ENCODE measurements at places on chromosomes 13 and 19.

DNA sequence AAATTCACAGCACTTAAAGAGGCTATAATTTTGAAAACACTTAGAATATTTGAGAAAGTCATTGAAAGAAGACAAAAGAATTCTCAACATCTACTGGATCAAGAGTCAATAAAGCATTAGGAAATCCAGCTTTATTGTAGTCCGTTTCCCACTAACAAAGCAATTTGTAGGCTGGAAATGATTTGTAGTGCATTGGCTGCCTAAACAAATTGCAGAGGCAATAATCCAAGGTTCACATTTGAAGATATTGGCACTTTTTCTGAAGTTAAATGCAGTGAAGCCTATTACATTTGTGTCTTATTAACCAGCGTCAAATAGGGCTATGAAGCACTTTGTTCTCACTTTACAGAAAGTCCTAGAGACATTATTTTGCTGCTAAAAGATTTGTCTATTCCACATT, 848.1 kb upstream of the SLITRK1 start:
- no peak for DNase-seq

DNA sequence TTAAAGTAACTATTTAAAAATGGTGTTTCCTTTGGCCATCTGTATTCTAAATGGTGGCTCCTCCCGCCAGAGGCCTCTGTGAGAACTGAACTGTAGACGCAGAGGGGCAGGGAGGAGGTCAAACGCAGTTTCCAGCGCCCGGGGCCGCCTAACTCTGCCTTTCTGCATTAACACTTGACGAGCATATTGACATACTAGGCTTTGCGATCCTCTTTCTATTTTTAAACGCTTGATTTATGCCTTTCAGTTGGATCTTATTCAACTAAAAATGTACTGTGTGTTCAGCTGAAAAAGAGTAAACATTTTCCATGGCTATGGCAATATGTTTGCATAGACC, 74.7 kb downstream of the SPACA7 start:
- DNase-seq: peak; percentile 3

- no peak for DNase-seq
Measured at GRCh38 chr13:104021806-104022397, 955.7 kb upstream of the SLC10A2 start.

GRCh38 chr13:27140060-27140459, 31.6 kb downstream of the USP12 start:
- DNase-seq: no peak

DNA sequence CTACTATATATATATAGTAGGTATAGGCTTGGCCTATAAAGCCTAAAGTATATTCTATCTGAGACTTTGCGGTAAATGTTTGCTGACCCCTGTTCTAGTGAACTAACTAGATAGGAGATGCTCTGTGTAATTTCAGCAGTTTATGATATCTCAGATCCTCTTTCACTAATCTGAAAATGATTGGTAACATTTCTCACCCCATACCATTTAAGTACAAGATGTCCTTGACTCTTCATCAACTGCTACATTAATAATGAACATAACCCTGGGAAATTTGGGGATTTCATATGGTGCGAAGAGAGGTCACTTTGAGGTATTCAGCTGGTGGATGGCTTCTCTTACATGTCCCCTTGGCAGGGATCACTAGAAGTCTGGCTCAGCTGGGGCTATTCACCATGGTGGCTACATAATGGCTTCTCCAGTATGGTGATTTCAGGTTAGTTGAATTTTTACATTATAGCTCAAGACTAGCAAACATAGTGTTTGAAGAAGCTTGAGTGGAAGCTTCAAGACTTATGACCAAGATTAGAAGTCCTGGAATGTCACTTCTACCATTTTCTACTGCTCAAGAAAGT, 103.6 kb upstream of the MYCBP2 start:
- no peak for DNase-seq

- no peak for DNase-seq
Measured at GRCh38 chr19:9847087-9847671, 12.1 kb downstream of the PIN1 start.

- DNase-seq: no peak
Measured at GRCh38 chr19:7386308-7386707, 37.6 kb downstream of the ARHGEF18 start.

DNA sequence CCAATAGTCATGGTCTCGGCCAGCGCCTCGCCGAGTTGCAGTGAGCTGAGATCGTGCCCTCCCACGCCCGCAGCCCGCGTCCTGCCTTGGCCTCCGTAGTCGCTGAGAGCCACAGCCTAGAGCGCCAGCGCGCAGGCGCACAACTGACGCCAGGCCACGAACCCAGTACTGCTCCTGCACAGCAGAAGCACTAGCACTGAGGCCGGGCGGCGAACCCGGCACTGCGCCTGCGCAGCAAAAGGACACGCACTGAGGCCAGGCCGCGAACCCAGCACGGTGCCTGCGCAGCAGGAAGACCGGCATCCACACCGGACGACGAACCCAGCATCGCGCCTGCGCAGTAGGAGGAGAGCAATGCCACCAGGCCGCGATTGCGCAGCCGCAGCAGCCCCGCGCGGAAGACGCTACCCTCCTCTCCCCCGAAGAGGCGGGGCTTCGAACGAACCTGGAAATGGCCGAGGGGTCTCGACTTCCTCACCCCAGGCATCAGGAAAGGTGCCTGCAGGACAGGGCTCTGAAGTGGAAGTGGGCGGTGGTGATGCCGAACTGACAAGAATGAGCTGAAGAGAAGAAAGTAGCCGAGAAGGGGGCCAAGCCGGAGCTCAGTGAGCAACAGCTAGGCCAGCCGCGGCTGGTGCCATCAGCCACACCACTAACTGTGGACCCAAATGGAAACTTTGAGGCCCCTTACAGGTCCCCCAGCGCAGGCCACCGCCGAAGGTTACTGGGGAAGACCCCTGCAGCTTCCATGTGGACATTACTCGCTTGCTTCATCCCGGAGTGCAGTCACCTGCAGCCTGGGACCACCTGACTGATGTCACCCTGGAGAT, 7.5 kb downstream of the F10 start:
- no peak for DNase-seq

- DNase-seq: no peak
Measured at GRCh38 chr19:18733196-18733647, 49.7 kb downstream of the CRTC1 start.

DNA sequence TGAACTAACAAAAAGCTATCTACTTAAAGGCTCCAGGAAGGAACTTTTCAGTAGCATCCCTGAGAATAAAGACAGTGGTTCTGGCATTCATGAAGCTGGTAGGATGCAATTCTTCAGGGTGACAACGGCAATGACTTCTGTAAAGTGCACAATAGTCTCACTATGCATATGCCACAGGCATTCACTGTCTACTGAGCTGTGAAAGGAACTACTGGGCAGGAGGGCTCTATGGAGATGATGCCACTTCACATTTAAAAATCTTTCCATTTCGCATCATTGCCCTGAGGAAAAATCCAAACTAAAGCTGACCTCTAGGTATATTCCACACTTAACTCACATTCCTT, 2020.6 kb upstream of the PCDH20 start:
- DNase-seq: no peak

- DNase-seq: no peak
Measured at GRCh38 chr13:23288564-23288963, 107.8 kb downstream of the SGCG start.

DNA sequence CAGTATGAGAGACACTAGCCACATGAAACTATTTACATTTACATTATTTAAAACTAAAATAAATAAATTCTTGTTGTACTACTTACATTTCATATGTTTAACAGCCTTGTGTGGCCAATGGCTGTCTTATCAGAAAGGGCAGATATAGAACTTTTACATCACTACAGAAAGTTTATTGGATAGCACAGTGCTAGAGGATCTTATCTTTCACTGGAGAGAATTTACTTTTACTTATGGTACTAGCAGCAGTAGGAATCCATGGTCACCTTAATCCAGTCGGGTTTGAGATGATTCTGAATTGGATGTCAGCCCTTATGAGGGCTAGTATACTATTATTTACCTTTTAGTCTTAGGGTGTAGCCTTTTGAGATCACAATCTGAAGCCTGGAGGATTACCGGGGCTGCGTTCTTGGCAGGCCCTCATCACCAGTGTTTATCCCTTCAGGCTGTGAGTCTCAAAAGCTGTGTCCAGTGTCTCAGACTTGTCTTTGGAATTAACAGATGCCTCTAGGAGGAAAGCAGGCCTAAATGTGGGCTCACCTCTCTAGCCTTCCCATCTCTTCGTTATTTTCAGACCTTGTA, 21.7 kb downstream of the IFT88 start:
- no peak for DNase-seq

- DNase-seq: no peak
Measured at GRCh38 chr19:18291019-18291524, 9.7 kb upstream of the JUND start.

DNA sequence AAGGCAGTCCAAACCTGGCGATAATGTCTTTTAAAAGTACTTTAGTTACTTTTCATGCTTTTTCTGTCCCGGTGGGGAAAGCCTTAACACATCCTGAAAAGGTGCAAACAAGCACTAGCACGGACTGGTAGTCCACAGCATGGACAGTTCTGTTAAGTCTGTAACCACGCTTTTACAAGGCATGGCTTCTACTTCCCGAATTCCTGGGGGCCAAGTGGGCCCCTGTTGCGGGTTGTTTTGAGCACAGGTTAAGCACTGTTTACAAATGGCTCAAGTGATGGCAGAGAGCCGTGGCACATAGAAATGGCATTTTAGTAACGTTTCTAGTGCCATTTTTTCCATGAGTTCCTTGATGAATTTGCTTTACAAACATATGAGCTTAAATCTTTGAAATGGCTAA, 37.6 kb downstream of the ZNF493 start:
- no peak for DNase-seq

GRCh38 chr13:18996627-18997051, 185.0 kb downstream of the TUBA3C start:
- no peak for DNase-seq

- no peak for DNase-seq
Measured at GRCh38 chr19:29397748-29398147, 128.0 kb upstream of the VSTM2B start.

DNA sequence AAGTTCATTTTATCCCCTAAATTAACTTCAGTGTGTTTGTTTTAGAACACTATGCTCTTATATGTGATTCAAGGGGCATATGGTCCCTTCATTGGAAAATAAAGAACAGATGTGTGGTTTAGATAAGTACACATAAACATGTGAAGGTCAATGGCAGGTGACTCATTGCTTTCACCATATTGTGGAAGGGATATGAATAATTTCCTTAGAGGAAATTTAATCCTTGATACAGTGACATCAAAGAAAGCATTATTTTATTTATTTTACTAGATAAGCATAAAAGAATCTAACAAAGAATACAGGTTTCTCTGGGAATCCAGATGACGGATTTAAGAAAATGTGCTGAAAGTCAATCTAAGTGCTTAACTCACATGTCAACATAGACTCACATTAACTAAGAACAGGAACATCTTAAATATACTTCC, 373.5 kb downstream of the KCTD12 start:
- no peak for DNase-seq

DNA sequence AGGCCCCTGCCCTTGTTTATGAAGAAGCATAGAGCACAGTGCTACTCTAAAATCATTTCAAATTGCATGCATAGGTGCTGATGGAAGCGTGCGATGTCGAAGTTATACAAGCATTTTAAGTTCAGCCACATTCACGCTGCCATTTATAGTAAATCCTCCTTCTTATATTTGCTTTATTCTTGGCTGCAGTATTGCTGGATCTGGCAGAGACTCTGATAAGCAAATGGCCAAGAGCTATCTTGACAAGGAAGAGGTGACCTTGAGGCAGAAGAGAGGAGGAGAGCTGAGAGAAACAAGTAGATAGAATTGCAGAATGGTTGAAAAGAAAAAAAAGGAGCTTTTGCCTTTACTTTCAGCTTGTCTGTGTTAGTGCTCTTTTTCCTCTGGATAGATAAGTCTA, 18.9 kb upstream of the MYO16 start:
- no peak for DNase-seq

GRCh38 chr13:40933508-40934204, 85.5 kb downstream of the ELF1 start:
- DNase-seq: peak; percentile 34

GRCh38 chr13:42039457-42039945, 8.9 kb upstream of the DGKH start:
- peak; percentile 50 for DNase-seq

GRCh38 chr19:18001777-18002345, 6.1 kb upstream of the ARRDC2 start:
- no peak for DNase-seq

- DNase-seq: no peak
Measured at GRCh38 chr19:31594701-31595100, 245.5 kb upstream of the TSHZ3 start.

DNA sequence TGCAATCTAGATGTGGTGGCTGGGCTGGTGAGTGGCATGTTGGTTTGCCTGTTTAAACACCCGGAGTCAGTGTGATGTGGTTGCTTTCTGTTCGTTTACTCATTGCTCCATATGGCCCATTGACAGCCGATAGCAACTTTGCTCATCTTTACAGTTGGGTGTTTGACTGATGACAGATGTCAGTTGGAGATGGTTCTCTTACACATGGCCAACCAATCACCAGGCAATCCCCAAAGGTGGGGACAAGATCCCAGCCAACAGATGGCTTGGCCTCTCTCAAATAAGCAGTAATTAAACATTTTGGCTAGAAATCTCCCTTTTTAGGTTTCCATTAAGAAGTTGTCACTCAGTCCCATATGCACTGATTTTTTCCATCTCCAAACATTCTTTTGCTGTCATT, 497.1 kb upstream of the ARGLU1 start:
- no peak for DNase-seq

DNA sequence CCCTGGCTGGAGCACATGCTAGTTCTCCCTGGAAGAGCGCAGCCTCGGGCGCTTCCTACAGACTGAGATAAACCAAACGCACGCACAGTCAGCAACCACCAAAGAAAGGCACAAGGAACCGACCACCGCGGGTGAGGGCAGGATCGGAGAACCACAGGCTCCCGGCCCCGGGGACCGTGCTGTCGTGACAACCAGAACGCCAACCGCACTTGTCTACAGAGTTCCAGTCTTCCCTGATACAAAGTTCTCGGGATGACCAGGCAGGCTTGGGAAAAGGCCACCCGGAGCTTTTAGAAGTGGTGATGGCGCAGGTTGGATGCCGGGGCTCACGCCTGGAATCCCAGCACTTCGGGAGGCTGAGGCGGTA, 33.1 kb upstream of the CACTIN start:
- DNase-seq: no peak

DNA sequence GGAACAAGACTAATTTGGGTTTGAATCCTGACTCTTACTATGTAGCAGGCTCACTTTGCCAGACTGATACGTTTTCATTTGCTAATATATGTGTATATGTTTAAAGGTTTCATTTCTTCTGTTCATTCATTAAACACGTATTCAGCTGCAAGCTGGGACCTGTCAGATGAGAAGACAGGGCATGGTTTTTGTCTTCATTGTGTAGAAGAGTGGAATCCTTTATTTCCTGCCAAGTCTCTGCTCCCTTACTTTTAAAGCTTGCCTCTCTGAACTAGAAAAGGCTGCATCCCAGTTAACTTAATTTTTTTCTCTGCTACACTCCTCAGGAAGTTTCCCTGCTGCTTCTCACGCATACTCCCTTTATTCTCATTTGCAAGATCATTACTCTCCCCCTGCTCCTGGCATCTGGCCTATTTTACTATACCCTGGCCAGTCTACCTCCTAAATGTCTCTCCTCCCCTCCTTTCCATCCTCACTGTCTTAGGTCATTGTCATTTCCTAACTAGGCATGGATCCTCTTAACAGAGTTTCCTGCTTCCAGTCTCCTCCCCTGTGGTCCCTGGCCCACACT, 141.0 kb upstream of the TMTC4 start:
- DNase-seq: no peak

GRCh38 chr13:75442736-75443234, 39.2 kb downstream of the TBC1D4 start:
- no peak for DNase-seq
